ENCODE measurements at places on chromosomes 4 and X.

DNA sequence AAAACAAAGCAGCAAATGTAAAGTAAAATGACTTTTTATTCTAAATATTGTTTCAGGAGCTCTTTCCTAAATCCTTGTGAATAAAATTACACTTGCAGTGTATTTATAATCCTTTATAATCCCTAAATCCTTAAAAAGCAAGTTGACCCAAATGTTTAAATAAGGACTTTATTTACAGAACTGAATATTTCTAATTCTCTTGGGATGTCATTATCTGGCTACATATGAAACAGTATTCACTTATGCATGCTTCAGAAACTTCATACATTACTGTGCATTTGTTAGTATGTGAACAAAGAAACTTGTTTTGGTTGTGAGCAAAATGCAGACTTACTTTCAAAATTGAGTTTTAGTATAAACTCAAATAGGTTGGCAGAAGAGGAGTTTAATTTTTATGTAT lies 49.2 kb downstream of the PTTG2 start:
- DNase-seq = no peak

- no peak for DNase-seq
Observed at GRCh38 chr4:168177546-168178149, 85.3 kb downstream of the ANXA10 start.

DNA sequence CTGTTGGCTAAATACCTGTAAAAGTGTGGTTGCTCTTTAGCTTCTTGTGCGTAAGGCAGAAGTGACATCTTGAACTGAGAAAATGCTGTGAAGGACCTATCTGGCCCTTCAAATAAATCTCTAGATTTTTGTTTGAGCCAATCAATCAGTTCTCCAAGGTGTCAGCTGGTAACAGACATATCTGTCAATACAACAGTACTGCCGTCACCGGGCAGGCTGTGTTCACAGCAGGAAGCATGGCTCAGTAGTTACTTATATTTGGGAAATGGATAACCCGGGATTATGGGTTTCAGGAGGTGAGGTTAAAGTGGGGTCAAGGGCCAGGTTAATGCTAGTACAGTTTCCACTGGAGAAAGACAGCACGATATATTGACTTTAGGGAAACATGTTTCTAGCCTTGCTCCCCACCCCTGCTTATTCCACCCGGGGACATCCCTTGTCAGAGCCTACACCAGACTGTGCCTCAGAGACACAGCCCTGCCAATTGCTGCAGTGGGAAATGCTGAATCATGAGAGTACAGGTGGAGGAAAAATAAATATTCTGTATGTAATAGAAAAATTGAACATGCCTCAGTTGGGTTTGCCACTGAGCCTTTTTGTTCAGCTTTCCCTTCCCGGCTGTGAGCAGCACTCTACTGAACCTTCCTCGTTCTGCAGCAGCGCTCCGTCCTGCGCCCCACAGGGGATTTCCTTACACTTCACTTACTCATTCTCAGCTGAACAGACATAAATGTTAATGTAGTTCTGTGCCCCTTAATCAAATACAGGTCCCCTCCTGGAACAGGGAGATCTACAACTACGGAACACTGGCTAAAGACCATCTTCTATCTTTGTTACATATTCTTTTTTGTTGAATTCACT lies 121.1 kb downstream of the MGST2 start:
- DNase-seq = no peak

- no peak for DNase-seq
Observed at GRCh38 chr4:48027653-48028052, 11.1 kb downstream of the NIPAL1 start.

- no peak for DNase-seq
Observed at GRCh38 chr4:5052204-5052702, 973 bp downstream of the STK32B start.

DNA sequence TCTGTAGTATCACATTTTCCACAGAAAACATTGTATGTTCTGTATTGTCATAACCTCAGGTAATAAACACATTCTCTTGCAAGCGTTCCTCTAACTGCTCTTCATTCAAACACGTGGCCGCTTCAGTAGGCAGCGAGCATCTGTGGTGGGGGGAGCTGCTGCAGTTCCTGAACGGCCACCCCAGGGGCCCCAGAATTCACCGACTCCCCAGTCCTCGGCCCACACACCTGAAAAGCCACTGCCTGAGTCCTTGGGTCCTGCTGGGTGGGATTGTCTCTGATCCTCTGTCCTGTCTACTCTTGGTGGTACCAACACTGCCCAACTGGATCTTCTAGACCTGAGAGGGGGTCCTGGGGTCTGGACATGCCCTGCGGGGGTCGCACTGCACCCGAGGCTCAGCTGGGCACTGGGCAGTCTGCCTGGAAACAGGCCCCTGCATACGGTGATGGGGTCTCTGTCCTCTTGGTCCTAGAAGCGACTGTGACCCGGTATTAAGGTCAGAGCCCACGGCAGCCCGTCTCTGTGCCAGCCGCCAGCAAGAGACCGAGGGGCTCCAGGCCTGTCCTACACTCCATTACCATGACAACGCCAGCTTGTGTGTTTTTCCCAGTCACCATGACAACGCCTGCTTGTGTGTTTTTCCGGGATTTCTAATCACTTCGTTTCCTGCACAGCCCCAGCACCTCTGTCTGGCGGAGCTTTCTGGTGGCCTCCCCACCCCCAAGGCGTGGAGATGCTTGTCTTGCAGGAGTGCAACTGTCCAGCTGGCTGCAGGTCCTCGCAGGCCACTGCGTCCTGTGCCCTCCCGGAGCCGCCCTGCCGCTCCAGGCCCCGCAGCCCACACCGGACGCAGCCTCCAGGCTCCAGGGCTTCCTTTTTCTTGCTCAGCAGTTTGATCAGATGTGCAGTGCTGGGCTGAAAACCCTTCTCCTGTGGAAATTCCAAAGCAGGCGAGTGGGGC lies 16.0 kb downstream of the CTBP1 start:
- DNase-seq = no peak

DNA sequence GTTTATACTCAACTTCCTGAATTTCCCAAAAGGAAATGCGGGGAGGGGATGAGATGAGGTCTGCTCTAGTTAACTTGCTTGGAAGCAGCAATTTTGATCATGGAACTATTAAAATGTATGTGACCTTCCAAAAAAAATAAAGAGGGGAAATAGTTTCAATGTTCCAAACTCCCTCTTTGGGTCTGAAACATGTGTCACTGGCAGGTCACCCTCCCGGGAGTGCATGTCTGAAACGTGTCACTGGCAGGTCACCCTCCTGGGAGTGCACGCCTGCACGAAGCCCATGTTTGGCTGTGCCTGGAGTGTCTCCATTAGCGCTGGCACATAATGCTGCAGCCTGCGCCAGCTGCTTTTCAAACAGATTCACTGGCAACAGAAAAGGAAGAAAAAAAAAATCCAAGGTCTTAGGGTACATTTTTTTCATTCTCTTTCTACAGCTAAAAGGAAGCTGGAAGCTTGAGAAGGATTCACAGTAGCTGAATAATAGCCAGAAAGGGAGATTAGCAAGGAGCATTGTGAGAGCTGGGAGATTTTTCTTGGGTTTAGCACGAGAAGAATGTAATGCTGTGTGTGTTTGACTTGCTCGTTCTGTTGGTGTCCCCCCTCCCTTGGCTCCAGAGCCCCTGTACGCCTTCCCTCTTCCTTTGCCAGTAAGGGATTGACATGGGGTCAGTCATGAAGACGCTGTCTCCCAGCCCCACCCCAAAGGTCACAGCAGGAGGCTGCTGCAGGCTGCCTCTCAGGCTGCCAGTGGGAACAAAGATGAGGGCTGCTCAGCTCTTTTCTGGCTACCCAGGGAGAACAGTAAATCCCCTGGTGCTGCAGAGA lies 39.2 kb upstream of the TLR3 start:
- DNase-seq = no peak

DNA sequence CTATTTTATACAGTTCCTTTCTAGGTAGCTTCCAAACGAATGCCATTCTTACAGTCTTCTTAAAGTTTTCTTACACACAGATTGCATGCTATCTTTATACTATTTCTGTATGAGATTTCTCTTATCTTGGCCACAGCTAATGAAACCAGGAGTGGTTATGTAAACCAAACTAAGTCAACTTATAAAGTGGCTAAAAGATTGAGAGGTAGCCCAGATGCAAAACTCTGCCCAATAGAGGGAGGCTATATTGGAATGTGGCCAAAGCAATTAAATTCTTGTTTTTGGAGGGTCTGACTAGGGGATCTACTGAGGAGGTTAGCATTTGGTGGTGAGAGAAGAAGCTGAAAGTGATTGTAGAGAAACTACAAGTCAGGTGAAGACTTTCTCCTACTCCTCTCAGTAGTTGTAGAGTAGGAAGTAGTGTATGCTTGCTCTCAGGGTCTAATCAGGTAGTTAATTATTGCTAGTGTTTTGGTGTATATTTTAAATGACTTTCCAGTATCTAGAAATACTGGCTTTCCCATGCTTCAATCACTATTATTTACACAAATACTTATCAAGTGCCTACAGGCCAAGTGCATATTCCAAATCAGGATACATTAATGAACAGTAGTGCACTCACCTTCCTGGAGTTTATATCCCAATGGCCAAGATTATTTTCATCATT lies 104.2 kb upstream of the HPGD start:
- no peak for DNase-seq

GRCh38 chr4:126899331-126899801 lies 733.4 kb upstream of the INTU start:
- DNase-seq = no peak

- DNase-seq = no peak
Observed at GRCh38 chr4:170691168-170691567, 601.4 kb upstream of the AADAT start.

DNA sequence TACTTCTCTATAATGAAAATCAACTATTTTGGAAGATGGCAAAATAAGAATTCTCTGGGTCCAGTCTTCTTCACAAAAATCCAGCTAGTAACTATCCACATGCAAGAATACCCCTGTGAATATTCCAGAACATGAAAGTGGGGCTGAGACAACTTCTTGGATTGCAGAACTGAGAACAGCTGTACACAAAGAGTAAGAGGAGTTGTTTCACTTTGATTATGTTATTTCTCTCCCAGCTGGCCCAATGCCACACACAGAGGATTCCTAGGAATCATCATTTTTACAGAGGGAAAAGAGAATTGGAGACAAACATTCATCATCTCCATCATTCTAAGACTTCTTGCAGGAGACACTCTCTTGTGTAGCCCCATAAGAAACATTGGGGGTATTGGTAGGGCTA lies 782.2 kb upstream of the LCORL start:
- DNase-seq = no peak

DNA sequence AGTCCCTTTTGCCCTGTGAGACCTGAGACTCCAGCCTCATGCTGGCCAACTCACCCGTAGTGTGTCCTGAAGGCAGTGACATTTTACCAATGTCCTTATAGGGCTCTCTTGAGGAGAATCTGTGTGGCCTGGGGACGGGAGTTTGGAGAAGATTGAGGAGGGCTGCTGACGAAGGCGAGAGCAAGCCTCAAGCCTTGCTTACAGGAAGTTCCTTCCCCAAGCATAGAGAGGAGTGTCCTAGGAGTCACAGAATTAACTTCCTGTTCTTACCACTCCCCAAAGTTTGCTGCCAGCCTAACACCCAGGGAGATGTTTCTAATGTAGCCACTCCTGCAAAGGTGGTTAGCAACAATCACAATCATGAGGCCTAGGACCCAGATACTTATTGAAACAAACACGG lies at the start of gene NXF3:
NXF3 (minus strand) TSS at position 202 of the 400 bp plus-strand sequence; CDS start at position 82, 120 bp downstream.
- DNase-seq = no peak

GRCh38 chr4:2079926-2080325 lies 20.8 kb downstream of the NAT8L start:
- no peak for DNase-seq

DNA sequence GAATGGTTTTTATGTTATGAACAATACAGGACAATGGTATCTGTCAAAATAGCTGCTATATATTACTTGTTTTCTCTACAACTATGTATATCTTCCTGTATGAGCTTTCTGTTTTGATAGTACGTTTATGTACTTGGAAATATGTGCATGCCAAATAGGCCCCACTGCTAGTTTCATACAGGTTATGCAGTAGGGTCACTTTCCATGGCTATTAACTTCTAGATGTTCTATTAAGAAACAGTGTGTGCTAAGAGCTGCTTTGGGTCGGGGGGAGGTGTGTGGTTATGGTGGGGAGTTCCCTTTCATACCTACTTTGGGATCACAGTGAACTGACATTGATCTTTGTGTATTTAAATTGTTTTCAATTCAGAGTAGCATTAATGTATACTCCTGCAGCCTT lies 30.9 kb downstream of the RBPJ start:
- no peak for DNase-seq

GRCh38 chr4:40976343-40976742 lies 226.6 kb downstream of the NSUN7 start:
- peak; percentile 9 for DNase-seq

All from NCI-H1436 treated with DMSO at 0.1 percent for 48 hours (cell line).